HepG2 (cell line): ENCODE measurements at places on chromosomes 6 and 20. TPM values are rescaled to one million over a fixed set of nuclear protein-coding genes. Genes with fewer than 3 reads are reported as not detected.

The RFX6 gene
- total RNA-seq, result not detected in 2 replicates

The DEFB119 gene
- not detected in 2 replicates for total RNA-seq

The AURKA gene
- 224 and 335 TPM in 2 replicates for total RNA-seq

GRCh38 chr6:4965562-4966389, 38.1 kb downstream of the RPP40 start:
- DNase-seq, result no peak

GRCh38 chr6:157832250-157832967, 9.4 kb downstream of the SNX9 start:
- DNase-seq, result no peak

DNA sequence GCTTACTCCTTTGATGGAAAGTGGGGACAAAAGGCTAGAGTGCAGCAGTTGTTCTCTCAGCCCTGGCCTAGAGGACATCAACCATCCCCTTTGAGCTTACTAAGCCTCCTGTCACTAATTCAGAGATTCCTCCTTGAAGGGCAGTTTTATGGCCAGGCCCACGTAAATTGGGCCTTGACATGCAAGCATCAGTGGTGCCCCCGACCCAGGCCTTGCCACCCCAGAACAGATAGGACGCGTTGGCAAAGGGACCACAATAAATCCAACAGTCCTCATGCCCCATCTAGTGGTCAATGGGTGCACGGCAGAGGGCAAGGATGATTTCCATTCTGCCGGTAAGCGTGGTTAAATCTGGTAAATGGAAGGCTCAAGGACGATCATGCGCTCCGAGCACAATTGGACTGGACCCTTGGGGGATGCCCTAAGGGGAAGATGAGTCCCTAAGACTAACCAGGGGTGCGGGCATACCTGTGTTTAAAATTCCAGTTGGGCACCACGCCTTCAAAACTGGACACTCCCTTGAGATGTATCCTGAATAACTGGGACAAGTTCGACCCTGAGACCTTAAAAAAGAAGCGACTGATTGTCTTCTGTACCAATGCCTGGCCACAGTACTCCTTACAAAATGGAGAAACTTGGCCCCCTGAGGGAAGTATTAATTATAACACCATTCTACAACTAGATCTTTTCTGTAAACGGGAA, 32.6 kb downstream of the CEP85L start:
- DNase-seq, result peak; percentile 43

DNA sequence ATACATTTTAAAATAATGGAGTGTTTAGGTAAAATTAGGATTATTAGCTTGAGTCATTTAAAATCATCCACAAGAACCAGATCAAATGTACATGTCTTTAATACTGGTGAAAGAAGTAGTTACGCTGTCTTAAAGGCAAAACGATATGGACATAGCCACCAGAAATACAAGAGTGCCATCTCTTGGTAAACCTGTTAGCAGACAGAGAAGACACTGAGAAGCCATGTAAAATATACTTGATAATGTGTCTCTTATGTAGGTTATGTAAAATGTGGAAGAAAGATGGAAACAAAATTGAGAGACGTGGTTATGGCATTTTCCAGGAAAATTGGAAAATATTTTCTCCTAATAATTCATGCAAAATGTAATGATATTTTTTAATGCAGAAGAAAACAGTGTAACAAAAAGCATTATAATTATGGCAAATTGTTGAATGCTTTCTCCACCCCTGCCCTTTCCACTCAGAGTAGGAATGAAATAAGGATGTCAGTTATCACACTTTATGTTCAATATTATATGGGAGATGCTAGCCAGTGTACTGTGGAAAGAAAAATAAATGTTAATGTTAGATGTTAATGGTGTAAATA, 12.2 kb upstream of the SLC17A2 start:
- peak; percentile 76 for DNase-seq

GRCh38 chr6:31691078-31691463, 10.2 kb upstream of the LY6G5C start:
- DNase-seq, result no peak

GRCh38 chr6:3471711-3472110, 14.9 kb upstream of the SLC22A23 start:
- DNase-seq, result no peak

DNA sequence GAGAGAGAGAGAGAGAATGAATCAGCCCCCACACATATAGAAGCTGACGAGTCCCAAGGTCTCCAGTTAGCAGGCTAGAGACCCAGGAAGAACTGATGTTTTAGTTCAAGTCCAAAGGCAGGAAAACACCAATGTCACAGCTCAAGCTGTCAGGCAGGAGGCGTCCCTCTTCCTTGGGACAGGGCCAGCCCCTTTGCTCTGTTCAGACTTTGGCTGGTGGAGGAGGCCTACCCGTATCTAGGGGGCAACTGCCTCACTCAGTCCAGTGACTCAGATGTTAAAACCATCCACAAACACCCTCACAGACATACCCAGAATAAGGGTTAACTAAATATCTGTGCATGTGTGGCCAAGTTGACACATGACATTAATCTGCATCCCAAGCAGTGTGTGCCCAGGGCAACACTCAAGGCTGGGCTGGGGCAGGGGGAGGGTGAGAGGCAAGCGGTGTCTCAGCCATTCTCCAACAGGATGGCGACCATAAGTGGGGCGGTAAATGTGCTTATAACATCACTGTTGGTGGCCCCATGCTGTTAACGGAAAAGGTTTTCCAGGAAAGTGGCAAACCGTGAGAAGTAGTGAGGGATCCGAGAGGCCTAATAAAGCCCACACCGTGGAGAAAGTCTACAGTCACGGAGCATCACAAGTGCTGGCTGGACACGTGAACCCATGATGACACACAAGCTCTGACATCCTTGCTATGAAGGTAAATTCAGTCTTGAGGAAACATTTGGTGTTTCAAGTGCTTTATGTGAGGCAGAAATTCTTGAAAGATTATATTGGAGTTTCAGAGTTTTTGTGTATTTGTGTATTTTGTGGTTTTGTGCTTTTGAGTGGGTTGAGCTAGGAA, 28.1 kb downstream of the RAMACL start:
- no peak for DNase-seq
